ENCODE measurements at places on chromosomes 12 and 14.

DNA sequence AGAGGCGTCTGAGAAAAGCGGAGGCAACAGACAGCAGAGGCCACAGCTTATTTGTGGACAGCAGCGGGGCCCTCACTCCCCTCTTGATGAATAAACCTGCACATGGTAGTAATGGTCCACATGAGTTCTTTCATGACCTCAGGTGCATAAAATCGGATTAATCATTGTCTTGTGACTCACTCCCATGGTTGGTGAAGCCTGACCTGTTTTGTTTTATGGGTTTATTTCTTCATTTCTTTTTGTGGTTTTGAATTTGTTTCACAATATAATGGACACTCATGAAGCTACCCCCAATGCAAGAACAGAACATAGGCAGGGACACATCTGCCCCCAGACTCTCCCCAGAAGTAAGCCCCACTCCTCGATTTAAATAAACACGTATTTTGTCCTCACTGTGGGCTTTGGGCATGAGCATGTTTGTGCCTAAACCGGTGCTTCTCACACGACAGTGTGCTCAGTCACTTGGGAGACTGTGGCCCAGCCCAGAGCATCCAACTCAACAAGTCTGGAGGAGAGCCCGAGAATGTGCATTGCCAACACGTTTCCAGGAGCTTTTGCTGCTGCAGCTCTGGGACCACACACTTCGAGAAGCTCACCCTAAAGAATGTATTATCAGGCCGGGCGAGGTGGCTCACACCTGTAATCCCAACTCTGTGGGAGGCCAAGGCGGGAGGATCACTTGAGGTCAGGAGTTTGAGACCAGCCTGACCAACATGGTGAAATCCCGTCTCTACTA is 116.1 kb downstream of the SCARB1 start:
- no peak for DNase-seq

GRCh38 chr14:57277062-57277461 is 8.3 kb downstream of the AP5M1 start:
- DNase-seq: no peak

GRCh38 chr14:102315121-102315520 is 4.4 kb upstream of the ZNF839 start:
- DNase-seq: no peak

DNA sequence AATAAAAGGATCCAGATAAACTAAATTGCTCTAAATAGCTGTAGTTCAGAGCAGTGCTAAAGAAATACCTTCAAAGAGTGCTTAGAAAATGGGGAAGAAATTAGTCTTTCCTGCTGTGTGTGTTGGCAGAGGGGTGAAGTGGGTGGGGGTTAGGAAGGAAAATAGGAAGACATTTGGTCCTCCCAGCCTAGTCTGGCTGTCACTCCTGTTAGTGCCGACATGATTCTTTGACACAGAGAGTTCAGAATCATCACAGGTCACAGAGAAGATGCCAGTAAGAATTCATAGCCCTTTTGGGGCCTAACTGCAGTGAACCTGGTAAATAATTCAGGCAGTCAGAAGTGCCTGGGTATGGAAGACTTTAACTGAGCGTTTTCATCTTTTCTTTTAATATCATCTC is 74.8 kb downstream of the FLRT2 start:
- DNase-seq: no peak

GRCh38 chr14:51201890-51202289 is 38.2 kb upstream of the TMX1 start:
- no peak for DNase-seq

DNA sequence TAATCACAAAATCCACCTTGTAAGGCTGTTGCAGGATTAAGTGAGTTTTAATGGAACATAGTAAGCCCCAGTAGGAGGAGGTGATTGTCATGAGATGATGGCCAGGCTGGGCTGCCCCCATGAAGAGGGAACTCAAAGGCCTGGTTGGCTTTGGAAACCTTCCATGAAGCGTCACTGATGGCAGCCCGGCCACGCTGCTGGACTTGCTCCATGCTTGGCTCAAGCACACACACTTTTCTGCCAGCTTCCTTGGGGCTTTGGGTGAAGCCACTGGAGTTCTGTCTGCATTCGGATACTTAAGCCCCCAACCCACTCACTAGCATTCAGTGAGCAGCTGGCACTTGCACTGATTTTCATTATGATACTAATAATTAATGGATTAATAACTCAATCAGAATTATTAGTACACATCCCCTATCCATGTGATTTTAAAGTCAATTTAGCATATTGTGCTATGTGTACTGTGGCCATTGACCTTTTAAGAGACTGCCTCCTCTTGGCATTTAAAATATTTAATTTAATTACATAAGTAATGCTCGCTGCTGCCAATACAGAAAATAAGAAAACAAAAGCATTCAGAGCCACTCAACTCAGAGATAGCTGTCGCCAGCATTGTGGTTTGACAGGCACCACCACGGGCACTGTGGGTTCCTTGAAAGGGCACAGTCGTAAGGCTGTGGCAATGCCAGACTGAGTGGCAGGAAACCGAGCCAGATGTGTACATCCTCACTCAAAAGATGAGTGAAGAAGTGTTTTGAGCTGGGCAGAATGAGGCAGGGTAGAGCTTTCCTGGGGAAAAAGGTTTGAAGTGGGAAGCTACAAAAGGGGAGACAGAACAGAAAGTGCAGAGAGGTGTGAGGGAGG is 15.9 kb downstream of the KRT85 start:
- no peak for DNase-seq

DNA sequence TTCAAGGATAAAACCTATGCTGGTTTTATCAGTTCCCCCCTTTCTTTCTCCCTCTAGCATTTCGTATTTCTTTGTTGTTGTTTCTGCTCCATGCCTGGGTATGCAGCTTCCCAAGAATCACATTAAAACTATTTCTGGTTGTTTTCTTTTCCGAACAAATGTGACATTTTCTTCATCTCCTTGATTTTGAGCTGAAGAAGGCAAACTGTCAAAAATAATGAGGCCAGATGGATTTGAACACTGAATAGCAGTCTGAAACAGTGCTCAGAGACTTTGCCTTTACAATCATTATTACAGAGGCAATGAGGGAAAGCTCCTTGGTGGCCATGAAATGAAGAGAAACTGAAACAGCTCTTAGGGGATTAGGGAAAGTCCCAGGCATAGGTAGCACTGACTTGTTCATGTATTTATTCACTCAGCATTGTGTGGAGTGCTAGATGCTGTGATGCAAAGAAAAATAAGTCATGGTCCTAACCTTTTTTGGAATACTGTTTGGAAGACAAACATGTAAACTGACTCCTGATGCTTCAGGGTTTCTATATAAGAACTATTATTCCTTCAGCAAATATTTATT is 319.5 kb downstream of the FUT8 start:
- DNase-seq: peak; percentile 23

DNA sequence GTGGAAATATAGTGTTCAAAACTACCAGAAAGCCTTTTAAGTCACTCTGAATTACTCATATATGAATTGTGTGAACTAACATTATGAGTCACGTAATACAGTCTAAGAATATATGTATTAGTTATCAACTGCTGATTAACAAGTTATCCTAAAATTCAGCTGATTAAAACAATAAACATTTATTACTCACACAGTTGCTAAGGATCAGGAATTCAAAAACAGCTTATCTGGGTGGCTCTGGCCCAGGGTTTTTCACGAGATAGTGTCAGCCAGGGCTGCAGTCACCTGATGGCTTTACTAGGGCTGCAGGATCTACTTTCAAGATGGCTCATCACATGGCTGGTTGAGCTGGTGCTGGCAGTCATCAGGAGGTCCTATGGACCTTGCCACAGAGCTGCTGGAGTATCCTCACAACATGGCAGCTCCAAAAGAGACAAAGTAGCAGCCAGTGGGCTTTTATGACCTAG is 36.5 kb downstream of the CORO1C start:
- peak; percentile 49 for DNase-seq

GRCh38 chr14:75831455-75831854 is 150.3 kb downstream of the TGFB3 start:
- no peak for DNase-seq

- DNase-seq: no peak
These were observed 388.5 kb downstream of the TMEM121 start for GRCh38 chr14:105914738-105915385.

GRCh38 chr14:24984846-24985589 is 64.9 kb downstream of the STXBP6 start:
- DNase-seq: no peak

DNA sequence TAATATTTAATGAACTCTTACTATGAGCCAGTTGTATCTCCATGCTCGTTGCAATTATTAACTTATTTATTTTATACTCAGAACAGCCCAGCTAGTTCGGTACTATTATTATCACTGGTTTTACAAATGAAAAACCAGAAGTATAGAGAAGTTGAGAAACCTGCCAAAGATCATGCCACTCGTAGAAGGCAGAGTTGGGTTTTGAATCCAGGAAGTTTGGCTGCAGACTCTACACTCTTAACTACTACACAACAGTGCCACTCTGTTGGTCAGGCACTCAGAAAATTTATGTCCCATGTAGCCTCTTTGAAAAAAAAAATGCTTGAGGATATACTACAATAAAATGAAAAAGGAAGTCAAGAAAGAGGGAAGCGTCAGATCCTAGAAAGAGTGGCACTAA is 71.5 kb upstream of the ARID2 start:
- no peak for DNase-seq

- no peak for DNase-seq
These were observed 2.7 kb upstream of the INHBE start for GRCh38 chr12:57452181-57452936.
